ENCODE measurements at places on chromosomes 7 and 10.

GRCh38 chr7:24249266-24249665 lies 34.7 kb upstream of the NPY start:
- DNase-seq, result no peak

GRCh38 chr10:52318136-52318701 lies 4.1 kb downstream of the DKK1 start:
- DNase-seq, result no peak

DNA sequence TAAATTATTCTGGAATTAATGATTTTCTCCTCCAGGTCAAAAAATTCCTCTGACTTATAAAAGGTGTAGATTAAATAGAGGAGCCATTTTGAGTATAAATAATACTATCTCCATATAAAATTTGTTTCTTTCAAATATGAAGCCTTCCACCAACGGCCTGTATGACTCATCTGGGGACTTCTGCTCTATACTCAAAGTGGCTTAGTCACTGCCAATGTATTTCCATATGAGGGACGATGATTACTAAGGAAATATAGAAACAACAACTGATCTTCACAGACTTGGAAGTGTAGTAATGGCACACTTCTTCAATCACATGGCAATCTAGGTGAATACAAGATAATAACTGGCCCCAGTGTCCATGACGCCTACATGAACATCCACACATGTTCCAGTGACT lies 335.6 kb upstream of the HGF start:
- no peak for DNase-seq

DNA sequence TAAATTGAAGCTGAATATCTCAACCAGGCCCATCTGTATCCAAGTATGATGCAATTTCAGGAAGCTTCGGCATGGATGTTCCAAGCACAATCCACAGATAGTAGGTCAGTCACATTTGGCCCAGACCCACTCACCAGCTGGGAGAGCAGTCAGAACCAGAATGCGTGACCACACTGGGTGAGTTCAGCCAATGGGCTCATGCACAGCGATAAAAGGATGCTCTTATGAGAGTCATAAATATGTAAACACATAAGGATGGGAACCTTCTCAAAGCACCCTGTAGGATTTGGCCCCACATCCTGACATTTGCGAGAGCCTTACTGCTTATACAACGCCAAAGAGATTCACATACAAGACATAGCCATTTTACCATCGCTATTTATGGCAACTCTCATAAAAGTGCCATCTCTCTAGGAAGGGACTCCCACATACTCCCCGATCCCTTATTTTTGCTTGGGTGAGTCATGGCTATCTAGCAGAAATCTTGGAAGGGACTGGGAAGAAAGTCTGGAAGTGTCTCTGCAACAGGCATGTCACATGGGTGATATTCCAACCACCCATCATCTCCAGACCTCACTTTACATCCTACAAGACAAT lies 3.0 kb downstream of the AFAP1L2 start:
- DNase-seq, result no peak

All from activated naive CD4-positive, alpha-beta T cell treated with Interleukin-2 at 50 U/mL for 16 hours (primary cell).